ENCODE measurements at places on chromosomes 12 and 14.

DNA sequence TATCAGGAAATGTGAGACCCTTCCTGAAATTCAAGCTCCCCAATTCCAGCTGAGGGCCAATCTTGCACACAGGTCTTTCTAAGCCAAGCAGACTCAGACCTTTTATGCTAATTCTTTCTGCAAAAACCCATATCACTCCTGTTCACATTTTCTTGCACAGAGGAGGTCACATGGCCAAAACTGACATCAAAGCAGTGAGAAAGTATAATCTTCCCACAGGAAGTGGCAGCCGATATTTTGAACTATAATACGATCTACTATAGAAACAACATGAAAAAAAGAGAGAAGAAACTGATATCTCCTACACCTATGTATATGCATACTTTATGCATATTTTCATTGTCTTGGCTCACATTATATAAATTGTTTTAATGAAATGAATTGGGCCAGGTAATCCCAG lies 132.9 kb upstream of the SSTR1 start:
- DNase-seq: no peak

- no peak for DNase-seq
These were observed 4.6 kb upstream of the LDHB start for GRCh38 chr12:21662122-21662792.

DNA sequence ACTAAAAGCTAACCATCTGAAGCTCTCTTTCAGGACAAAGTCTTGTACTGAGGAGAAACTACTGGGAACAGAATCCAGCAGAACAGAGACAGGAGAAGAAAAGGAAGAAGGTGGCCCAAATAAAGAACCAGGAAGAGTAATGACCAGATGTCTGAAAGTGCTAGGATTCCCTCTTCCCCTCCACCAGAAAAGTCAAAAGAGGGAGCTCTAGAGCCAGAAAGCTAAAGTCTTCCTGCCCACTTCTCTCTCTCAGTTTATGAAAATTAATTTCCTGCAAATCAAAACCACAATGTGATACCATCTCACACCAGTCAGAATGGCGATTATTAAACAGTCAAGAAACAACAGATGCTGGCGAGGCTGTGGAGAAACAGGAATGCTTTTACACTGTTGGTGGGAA lies 47.2 kb downstream of the SPPL3 start:
- no peak for DNase-seq

DNA sequence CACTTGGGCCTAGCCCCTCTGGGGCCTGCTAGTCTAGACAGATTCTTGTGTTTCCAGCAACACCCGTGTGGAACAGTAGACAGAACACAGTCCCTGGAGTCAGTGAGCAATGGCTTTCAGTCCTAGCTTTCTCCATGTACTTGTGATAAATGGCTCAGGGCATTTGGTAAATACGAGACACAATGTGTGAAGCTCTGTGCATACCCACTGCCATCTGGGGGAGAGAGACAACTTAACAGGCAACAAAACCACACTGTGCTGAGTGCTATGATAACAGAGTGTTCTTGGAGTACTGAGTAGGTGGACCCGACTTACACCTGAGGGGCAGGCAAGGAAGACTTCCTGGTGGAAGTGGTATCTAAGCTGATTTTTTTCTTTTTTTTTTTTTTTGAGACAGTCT lies 86.3 kb upstream of the TBX3 start:
- DNase-seq: no peak
